Stimulated activated naive B cell treated with anti-CD40 and anti-IgM and Interleukin-4, amounts not matched to agents 10 μg/mL and 1 μg/mL and 100 μg/mL, for 72 hours (primary cell): ENCODE measurements at places on chromosomes 2 and 18.

DNA sequence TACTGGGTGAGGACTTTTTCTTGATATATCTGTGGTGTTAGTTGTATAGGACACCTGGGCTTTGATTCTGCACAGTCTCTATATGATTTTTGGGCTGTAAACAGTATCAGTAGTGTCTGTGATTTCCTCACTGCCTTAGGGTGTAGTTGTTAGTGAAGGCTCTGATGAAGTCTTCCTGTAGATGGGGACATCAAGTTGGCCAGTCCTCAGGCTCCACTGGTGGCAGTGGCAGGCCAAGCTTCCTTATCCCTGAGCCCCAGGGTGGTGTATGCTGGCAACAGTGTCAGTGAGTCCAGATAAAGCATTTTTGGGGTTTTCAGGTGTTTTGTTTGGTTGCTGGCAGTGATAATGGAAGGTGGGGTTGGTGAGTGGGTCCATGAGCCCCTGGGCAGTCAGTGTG is 961.4 kb downstream of the DSC3 start:
- DNase-seq = no peak

DNA sequence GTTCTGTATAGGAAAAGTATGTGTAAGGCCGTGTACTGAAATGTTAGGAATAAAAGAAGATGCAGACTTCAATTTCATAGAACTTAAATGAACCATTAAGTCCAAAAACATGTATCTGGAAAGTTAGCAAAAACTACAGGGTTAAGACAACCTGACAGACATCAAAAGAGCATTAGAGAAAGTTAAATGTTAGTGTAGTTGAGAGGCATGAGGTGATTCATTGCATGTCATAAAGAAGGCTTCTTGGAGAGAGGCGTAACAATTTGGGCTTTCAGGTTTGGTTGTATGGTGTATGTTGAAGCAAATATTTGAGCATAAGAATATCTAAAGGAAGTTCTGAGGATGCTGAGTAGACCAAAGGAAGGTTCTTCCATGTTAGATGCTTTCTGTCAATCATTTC is 6.3 kb downstream of the EPC2 start:
- no peak for DNase-seq

DNA sequence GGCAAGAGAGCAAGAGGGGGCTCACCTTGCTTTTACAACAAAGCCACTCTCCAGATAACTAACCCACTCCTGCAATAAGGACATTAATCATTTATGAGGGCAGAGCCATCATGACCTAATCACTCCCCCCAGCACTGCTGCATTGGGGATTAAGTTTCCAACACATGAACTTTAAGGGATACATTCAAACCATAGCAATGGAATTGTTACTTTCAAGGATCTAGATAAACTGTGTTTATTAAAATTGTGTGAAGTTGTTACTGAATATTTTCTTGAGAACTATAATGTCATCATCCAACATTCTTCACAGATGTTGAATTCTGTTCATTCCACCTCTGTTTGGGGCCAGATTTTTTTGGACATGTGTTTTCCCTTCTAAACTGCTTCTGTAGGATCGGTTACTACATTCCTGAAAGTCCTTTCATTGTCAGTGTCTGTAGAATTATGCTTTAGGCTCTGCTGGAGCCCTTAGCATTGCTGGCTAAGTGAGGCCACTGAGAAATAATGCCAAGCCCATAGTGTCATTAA is 50.4 kb downstream of the SPATS2L start:
- no peak for DNase-seq

DNA sequence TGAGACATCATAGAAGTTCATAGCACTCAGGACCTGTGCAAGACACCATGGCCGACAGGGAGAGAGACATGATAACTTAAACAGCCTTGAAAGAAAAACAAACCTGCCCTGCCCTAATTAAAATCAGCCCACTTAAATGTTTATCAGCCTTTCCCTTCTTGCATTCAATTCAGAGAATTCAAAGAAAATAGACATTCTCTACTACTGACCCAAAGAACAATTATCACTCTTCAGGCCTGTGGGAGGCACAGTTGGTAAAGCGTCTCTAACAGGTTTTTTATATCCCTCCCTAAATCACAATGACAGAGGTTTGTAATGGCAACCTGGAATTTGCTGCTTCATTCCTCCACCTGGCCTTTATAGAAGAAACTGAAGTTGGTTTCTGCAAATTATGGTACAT is 1.7 kb downstream of the CDK15 start:
- DNase-seq = no peak

DNA sequence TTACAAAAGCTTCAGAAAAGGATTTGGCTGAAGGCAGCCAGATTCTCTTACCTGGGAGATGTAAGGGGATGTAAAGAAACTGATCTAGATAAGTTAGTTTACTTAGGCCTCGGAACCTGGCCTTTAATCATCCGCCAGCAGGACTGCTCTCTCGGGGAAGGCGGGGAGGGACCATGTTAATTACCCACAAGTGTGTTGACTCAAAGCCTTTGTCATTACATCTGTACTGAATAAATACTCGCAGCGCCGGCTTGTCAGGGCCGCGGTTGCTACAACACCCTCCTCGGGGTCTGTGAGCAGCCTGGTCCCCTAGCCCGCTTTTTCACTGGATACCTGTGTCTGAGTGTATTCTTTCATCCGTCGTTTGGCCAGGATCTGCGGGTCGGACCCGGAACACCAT is 6.7 kb downstream of the CHMP3 start:
- DNase-seq = no peak

DNA sequence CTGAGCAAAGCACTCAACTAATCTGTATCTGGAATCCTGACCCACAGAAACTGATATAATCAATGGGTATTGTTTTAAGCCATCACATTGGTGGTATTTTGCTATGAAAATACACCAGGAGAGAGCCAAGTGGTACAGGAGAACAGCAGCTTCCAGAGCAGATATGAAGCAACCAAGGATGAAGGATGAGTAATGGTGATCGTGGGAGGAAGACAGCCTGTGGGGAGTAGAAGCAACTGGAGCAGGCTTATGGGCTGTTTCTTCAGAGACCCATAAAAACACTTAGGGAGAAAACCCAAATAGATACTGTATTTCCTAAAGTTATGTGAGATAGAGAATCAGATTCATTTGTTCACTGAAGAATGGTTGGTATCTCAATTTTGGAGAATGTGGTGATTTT is 330.8 kb downstream of the NUP35 start:
- DNase-seq = no peak

- no peak for DNase-seq
These were observed 78.0 kb downstream of the MYO3B start for GRCh38 chr2:170255971-170256370.

DNA sequence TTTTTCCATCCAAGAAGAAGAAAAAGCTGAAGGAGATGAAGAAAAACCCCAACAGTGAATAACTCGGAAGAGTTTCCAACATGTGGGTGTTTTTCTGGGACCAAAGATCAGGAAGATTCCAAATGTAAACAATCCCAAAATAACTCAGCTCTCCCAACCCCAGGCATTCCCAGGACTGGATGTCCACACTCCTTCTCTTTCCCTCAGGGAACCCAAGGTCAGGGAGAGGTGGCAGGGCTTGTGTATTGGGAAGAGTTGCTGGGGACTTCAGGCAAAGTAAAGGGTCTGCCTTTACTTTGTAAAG is 268.0 kb downstream of the DYSF start:
- DNase-seq = no peak

DNA sequence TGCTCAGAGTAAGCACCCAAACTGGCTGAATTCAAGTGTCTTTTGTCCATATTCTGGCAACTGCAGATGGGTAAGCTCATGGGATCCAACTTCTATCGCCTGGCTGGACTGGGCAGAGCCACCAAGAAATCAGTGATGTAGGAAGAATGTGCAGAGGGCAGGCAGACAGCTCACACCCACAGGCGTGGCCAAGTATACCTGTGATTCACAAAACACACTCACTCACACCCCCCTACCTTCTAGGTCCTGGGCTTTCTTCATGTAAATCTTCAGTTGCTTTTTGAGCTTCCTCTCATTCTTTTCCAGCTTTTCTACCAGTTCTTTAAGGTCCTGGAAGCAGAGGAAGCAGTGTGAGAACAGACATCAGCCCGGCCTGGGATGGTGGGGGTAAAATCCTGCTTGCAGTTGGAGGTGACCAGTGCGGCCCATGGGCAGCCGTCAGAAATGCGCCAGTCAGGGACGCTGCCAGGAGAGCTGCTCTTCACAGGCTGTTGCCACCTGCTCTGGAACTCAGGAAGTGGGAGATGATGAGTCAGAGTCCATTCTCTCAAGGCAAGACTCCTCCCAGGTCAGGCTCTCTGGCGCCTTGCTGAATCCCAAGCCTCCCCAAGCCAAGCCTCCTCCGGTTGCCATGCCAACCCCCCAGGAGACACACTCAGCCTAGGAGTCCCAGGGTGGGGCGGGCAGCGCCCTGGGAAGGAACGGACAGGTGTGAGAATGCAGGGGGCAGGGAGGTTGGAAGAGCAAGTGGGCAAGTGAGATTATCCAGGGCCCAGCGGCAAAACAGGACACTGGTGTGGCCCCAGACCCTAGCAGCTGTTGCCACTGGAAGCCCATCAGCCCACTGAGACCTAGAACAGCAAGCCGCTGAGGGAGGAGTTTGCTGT is 36.2 kb upstream of the ACAA2 start:
- no peak for DNase-seq

DNA sequence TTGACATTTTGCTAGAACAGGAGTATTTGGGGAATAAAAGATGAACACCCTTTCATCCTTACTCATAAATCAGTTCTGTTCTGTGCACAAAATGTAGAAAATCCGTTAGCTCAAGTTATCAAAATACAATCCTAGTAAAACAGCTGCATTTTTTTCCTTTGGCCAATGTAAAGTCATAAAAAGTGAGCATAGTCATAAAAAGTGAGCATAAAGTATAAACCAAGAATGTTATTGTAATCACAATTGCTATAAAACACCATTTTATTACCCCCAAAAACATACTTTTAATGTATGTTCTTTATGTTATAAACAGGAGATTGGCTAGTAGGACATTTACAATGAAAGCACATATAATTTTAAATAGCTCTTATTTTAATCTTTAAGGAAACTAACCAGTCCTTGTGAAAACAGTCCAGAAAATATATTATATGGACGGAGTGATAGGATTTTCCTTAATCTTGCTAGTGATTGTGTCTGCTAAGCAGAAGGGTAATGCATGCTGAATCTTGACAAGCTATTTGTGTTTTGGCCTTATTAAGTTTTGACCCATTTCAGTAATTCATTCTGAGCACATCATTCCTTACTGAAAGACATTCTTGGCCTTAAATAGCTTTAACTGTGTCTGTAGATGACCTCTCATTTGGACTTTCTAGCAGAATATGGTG is 891.8 kb downstream of the DSC3 start:
- no peak for DNase-seq

GRCh38 chr2:102103992-102104871 is 38.3 kb upstream of the IL1R1 start:
- peak; percentile 60 for DNase-seq
